Stimulated activated CD8-positive, alpha-beta memory T cell treated with anti-CD3 and anti-CD28 coated beads, Interleukin-7, amount 100 ng/mL, for 48 hours (primary cell): ENCODE measurements at places on chromosomes 12 and 14.
A peak's percentile ranks its signal among the peaks of the same experiment; 100 is the strongest.

GRCh38 chr14:75985618-75986438, at the start of gene IFT43:
Gene IFT43 (plus strand): TSS chr14:75985763. CDS start chr14:75985787, 24 bp downstream.
- peak; percentile 73 for DNase-seq

GRCh38 chr12:84218406-84218805, 694.2 kb downstream of the SLC6A15 start:
- no peak for DNase-seq

- no peak for DNase-seq
Measured at GRCh38 chr14:55722054-55722453, 142.0 kb downstream of the KTN1 start.

DNA sequence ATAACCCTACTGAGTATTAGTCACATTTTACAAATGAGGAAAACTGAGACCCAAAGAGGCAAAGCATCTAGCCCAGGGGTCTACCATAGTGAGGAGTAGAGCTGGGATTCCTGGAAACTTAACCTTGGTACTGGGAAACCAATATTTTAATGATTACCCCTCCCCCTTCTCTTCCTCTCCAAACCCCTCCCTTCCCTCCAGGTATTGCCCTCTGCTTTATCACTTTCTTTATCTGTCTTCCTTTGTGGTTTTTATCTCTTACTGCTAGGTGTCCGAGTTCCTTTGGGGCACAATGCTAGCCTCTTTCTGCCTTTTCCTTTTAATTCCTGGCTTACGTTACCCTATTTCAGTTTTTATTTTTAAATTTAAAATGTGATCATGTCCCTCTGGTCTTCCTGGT, 2.8 kb downstream of the GABARAPL1 start:
- DNase-seq: no peak

DNA sequence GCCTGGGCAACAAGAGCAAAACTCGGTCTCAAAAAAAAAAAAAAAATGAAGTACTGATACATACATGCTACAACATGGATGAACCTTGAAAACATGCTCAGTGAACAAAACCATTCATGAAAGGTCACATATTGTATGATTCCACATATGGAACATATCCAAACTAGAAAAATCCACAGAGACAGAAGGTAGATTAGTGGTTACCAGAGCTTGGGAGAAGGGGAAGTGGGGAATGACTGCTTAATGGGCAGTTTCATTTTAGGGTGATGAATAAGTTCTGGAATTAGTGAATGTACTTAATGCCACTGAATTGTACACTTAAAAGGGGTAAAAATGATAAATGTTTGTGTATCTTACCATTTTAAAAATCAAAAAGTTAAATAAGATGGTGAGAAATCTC, 2.7 kb downstream of the ITGB7 start:
- no peak for DNase-seq

DNA sequence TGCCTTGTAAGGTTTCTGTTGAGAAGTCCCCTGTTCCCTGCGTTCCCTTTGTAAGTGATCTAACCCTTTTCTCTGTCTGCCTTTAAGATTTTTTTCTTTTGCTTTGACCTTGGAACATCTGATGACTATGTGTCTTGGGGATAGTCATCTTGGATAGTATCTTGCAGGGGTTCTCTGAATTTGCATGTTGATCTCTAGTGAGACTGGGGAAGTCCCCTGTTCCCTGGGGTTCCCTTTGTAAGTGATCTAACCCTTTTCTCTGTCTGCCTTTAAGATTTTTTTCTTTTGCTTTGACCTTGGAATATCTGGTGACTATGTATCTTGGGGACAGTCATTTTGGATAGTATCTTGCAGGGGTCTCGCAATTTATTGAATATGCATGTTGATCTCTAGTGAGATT, 38.2 kb upstream of the TMX1 start:
- no peak for DNase-seq

DNA sequence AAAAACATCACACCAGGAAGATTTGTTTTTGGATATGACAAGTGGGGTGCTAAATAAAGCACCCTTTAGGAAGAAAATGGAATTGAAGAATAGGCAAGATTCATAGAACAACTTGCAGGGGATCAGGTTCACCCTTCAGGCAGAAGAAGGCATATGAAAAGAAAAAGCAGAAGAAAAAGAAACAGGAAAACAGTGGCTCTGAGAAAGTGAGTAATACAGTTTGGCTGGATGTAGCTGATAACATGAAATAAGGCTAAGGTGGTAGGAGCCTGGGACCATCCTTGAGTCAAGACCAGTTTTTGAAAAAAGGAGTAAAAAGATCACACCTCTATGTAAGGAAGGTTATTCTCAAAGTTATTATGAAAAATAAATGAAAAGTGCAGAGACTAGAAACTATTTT, 42.4 kb downstream of the TRIP11 start:
- no peak for DNase-seq

DNA sequence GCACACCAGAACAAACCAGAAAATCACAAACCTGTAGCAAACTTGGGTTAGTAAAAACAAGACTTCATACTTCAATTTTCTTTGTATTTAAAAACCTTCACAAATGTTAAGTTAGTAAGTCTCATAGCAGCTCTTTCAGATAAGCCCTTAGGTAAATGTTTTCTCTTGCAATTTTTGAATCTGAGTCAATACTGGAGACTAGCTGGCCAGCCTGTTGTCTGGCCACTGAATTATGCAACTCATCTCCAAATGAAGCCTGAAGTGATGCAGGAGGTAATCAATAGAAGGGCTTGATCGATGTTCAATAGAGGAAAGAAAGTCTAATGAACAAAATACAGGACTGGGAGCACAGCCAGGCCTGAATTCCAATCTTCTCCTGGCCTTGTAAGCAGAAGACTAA, 465.2 kb downstream of the LRIG3 start:
- no peak for DNase-seq

DNA sequence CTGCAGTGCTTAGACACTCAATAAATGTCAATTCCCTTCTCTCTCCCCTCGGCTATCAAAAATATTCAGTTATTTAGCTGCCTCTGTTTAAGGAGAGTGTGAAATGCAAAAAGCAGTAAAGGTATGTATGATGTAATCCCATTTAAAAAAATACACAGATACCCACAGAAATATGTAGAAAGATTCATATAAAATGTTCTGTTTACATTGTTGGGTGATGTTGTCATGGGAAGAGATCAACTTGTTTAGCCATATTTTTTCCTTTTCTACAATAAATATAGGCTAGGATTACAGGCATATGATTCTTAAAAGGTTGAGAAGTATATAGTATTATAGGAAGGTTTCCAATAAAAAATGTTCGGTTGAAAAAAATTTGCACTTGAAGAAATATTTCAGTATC, 7.8 kb downstream of the PPP2R3C start:
- no peak for DNase-seq

DNA sequence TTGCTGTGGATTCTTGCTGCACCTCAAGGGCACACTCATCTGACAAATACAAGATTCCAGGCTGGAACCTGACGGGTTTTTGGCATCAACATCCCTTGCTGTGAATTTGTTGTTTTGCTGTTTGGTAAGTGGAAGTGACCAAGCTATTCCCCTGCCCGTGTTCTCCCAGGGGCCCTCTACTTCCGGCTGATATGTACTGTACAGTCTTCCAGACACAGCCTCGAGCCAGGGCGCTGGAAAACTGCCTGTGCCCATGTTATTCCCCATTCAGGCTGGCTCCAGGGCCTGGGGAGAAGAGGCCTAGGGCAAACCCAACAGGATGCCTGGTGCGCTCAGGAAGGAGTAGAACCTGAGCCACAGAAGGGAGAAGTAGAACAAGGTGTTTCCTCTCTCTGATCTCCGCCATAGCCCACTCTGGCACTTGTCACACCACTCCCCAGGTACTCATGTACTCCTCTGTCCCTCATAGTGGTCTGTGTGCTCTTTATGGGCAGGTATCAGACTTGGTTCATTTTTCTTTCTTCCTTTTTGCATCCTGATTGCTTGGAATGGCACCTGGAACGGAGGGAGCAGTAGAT, 67.8 kb upstream of the LTA4H start:
- no peak for DNase-seq

GRCh38 chr12:89239534-89239933, 112.8 kb downstream of the DUSP6 start:
- DNase-seq: no peak

- no peak for DNase-seq
Measured at GRCh38 chr14:34235643-34236300, 226.3 kb downstream of the SPTSSA start.

- DNase-seq: no peak
Measured at GRCh38 chr14:90730206-90730766, 85.9 kb downstream of the TTC7B start.

DNA sequence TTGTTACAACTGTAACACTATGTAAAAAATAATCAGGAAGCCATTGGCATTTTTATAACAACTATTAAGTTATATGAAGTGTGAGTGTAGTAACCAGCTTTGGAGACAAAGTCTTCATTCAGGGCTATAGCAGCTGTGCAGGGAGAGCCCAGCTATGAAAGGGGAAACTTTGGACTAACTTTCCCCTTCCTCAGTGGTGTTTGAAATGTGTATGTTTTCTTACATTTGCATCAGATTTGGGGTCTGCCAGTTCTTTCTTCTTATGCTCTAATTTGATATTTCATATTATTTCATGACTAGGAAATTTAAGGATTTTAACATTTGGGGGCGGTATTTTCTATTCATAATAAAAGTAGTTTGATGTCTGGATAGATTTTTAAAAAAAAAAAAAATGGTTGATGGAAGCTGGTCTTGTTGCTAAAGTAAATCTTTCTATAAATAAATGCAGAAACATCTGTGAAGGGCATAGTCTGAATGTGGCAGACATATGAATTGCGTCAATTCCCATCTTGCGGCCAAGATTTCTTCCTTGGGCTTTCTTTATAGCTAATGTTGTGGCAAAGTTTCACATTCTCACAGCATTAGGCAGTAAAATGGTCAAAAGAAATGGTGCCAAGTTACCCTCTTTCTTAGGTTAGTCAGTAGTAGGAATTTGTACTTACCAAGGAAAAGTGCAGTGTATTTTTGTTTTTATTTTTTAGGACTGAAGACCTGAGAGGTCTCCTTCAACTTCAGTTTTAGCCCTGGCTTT, 35.6 kb downstream of the RASSF8 start:
- no peak for DNase-seq

- peak; percentile 87 for DNase-seq
Measured at GRCh38 chr12:55966408-55967281, at the start of gene CDK2. Gene CDK2 (plus strand): TSS chr12:55966830. CDS start chr12:55967009, 179 bp downstream.

DNA sequence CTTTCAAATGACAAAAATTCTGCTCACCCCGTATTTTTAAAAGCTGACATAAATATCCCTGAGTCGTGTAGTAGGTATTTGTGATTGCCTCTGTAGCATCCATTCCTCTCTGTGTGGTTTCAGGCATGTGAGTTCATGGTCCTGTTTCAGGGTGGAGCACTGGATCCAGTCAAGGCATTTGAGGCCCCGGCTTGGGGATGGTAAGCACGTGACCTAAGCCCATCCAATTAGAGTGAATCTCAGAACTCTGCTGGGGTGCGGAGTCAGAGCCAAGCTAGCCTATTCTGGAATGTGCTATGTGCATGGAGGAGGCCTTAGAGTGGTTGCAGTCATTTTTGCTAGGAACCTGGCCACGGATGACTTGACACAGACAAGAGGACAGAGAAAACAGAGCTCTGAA, 4.3 kb upstream of the CSRP2 start:
- DNase-seq: no peak

DNA sequence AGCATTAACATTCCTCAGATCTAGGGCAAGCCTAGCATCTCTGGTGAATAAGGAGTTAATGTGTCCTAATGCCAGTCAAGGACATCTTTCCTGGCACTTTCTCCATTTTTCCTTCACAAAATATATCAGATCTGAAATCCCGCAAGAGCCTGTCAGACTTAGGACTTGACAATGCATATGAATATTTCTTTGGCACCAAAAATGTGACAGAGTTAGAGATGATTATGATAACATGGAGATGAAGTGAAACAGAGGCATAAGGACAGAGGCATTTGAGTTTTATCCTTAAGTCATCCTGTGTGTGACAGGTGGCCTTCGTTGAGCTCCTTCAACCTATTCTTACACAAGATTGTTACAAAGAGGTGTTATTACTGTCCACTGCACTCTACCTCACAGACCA, 388.0 kb downstream of the EMP1 start:
- DNase-seq: no peak

DNA sequence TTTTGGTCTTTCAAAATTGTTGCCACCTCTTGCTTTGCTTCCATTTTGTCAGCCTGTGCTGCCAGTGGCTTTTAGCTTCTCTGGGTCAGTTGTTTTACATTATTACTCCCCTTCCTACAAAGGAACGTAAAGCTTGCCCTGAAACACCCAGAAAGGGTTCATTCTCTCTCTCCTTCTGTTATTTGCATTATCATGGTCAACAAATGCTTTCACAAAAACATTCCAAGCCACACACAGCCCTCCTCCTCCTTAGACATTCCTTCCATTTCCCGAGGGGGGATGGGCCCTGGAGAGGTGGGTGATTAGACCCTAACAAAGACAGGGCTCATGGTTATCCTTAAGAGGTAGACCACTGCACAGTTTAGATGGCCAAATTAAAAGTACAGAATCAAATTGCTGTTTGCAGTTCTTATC, 60.4 kb upstream of the SINHCAF start:
- DNase-seq: no peak

DNA sequence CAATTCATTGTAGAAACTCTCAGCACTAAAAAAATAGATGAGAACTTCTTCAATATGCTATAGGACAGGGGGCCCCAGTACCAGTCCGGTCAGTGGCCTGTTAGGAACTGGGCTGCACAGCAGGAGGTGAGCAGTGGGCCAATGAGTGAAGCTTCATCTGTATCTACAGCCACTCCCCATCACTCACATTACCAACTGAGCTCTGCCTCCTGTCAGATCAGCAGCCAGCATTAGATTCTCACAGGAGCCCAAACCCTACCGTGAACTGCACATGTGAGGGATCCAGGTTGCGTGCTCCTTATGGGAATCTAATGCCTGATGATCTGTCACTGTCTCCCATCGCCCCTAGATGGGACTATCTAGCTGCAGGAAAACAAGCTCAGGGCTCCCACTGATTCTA, 15.7 kb upstream of the ANO2 start:
- DNase-seq: no peak

DNA sequence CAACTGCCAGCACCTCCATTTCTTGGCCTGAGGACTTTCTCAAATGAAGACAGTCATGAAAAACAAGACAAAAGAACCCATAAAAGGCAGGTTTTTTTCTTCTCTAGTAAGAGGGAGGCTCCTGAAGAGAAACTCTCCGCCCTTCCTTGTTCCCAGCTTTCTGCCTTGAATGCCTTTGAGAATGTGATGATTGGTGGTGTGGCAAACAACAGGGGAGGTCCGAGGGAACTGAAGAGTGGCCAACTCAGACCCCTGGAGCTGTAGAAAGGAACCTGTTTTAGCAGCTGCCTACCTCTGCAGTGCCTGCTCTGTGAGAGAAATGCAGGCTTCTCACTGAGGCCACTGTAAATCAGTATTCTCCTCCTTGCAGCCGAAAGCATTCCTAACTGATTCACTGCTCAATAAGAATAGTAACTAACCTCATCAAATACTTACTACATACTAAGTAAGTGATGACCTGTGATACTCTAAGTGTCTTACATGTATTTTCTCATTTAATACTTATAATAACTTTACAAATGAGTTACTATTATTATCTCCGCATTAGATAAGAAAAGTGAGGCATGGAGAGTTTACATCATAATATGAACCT, 16.7 kb upstream of the ERC1 start:
- no peak for DNase-seq
